ENCODE measurements at places on chromosomes 3 and 15.
A peak's percentile ranks its signal among the peaks of the same experiment; 100 is the strongest.

GRCh38 chr3:125310623-125311081 is 64.5 kb downstream of the ZNF148 start:
- peak; percentile 68 for DNase-seq

GRCh38 chr3:32685543-32686185 is 676 bp downstream of the CNOT10 start:
- DNase-seq = no peak

- DNase-seq = no peak
These were observed 592.7 kb upstream of the NAALADL2 start for GRCh38 chr3:174266476-174266875.

- DNase-seq = no peak
These were observed 158.8 kb downstream of the CLSTN2 start for GRCh38 chr3:140093742-140094141.

DNA sequence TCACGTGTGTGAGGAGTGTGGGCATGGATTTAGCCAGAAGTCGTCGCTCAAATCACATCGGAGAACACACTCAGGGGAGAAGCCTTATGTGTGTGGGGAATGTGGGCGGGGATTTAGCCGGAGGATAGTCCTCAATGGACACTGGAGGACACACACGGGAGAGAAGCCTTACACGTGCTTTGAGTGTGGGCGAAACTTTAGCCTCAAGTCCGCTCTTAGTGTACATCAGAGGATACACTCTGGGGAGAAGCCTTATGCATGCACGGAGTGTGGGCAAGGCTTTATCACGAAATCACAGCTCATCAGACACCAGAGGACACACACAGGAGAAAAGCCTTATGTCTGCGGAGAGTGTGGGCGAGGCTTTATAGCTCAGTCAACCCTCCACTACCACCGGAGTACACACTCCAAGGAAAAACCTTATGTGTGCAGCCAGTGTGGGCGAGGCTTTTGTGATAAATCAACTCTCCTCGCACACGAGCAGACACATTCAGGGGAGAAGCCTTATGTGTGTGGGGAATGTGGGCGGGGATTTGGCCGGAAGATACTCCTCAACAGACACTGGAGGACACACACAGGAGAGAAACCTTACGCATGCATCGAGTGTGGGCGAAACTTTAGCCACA is 28.1 kb downstream of the ZNF589 start:
- DNase-seq = peak; percentile 34

DNA sequence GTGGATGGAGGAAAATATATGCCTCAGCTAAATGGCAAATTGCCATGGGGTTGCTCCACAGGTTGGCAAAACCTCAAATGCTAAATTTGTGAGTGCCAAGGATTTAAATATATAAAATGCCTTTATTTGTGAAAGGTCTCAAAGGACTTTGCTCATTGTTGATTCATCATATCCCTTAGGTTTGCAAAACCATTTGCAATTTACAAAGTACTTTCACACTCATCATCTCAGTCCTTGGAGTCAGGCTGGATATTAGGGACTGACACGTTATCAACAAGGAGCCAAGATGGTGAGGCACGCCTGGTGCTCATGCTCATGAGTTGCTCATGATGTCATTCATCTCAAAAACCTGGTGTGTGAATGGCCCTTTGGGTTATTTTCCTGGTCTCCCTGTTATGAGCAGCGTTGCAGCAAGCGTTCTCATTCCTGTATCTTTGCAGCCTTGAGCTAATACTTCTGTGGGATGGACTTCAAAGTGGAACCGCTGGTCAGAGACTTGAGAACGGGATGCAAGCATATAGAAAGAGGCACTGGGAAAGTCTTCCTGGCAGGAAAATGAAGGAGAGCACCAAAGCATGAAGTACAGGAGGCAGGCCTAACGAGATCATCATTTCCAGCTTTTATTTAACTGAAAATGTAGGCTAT is 66.0 kb downstream of the MYO1E start:
- no peak for DNase-seq

- DNase-seq = no peak
These were observed 3.2 kb downstream of the XYLB start for GRCh38 chr3:38349684-38350359.

DNA sequence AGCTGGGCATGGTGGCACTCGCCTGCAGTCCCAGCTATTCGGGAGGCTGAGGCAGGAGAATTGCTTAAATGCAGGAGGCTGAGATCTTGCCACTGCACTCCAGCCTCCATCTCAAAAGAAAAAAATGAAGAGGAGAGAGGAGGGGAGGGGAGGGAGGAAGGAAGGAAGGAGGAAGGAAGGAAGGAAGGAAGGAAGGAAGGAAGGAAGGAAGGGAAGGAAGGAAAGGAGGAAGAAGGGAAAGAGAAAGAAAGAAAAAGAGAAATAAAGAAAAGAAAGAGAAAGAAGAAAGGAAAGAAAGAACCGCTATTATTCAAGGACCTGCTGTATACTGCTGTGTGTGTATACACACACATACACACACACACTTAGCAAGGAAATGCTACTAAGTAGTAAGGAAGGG is 35.6 kb upstream of the DYNC1LI1 start:
- no peak for DNase-seq

Data from inflammatory macrophage treated with lipopolysaccharide for 1 hour (primary cell).